ENCODE measurements at places on chromosomes 11 and 22. TPM values are rescaled to one million over a fixed set of nuclear protein-coding genes. Genes with fewer than 3 reads are reported as not detected.

GRCh38 chr11:33068611-33069340 is 29.4 kb downstream of the TCP11L1 start:
- DNase-seq: no peak

- peak; percentile 59 for DNase-seq
These were observed 111.2 kb upstream of the THY1 start for GRCh38 chr11:119533921-119534736.

DNA sequence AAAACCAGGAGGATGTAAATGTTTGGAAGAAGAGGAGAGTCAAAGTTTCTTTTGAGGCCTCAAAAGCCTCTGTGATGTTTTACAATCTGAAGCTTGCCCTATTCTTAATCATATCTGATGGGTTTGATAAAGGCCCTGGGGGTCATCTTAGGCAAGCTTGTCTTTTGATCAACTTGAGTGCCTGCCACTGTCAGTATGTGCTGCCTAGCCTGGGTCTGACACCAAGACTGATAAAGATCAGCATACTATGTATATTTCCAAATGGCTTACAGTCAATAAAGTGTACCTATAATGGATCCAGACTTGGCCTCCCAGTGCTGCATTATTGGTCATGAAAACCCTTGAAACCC is 12.7 kb downstream of the EHF start:
- no peak for DNase-seq

DNA sequence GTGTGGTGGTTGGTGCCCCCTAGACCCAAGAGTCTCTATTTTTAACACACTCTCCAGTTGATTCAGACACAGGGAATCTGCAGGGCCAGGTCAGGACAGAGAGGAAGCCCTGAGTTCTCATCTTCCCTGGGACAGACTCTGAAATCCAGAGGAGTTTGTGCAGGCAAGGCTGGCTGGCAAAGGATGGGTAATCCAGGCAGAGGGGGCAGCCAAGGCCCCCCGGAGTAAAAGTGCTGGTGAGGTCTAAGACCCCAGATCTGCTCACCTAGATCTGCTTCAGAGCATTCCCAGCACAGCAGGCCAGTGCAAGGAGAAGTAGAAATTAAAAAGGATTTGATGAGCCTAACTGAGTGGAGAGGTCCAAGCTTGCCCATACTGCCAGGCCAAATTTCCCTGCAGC is 40.6 kb upstream of the MN1 start:
- DNase-seq: no peak

GRCh38 chr22:47160141-47160541 is 397.7 kb downstream of the TBC1D22A start:
- no peak for DNase-seq

The CREB3L1 gene
- total RNA-seq: 2.0 TPM

DNA sequence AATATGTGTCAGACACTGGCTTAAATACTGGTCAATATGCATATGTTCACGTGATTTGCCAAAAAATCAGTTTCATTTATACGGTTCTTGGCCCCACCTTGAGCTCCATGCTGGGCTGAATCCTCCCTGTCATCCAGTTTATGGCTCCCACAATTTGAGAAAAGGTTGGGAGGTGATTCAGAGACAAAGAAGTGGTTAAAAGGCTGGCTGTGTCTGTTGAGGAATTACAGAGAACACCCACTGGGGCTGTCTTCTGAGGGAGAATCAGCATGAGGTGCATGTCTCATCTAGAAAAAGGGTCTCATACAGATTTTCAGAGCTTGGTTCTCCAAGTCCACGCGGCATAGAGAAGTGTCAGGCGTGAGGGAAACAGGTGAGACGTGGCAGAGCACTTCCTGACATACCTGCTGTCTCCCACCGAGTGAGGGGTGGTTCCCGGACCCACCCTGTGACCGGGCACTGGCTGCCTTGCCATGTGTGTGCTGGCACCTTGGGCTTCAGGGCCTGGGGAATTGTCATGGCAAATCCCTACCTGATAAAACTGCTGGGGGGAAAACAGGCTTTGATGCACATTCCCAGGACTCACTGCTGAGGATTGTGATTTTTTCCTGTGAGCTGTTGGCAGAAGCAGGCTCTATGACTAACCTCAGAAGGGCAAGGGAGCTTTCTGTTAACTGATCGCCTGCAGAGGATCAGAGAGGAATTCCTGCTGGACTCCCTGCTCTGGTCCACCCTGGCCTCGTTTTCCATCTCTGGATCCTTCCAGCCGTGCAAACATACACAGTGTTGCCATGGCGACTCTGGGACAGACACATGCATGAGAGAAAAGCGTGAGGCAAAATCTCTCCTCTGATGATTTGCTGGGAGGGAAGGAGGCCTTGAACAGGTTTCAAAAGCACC is 223.6 kb downstream of the ADAMTS15 start:
- DNase-seq: peak; percentile 67

The CASP5 gene
- total RNA-seq: not detected

The FGF4 gene
- not detected for total RNA-seq

- DNase-seq: no peak
These were observed 201.5 kb downstream of the TBC1D22A start for GRCh38 chr22:46963672-46964545.

The GUCY1A2 gene
- total RNA-seq: 44.6 TPM

DNA sequence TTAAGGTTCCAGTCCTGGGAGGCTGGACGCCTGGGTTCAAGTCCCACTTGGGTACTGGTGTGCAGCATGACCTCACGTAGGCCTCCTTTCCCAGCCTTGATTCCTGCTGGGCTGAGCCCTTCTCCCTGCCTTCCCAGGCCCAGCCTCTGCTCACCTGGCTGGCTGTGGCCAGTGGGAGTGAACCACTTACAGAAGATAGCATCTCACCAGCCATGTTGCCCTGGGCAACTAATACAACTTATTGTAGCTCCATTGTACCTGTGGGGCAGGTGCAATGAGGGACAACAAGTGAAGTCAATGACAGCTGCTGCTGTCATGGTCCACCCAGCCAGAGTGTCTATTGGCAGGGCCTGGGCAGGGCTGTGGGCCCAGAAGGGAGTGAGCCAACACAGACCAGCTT is 48.4 kb upstream of the MPEG1 start:
- no peak for DNase-seq

DNA sequence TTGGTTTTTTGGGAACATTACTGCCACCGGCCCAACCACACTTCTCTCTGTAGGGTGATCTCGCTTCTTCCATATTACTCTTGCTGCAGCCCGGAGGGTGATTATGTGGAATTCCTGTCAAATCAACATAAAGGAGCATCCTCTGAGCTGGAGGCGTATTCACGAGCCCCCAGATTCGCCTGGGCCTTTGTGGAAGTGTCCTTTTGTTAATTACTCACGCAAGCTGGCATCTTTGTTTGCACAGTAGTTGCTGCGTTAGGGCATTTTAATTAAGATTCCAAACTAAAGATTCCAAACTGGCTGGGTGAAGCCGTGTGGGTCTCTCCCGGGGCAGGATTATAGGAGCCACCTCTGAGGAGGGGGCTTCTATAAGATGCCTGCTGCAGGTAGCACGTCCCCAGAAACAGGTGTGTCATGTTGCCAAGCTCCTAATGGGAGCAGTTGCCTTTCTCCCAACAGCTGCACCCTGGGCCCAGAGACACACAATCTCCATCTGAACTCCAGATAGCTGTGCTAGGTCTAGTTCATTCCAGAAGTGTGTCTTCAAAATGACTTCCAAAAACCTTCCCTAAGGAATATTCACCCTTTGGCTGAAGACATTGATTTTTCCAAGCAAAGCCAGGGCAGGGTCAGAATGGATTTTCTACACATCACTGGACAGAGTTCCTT is 40.9 kb downstream of the SHISAL1 start:
- no peak for DNase-seq

Measured in uterus (tissue), 4 donors.